Fibroblast of lung (primary cell): ENCODE measurements at places on chromosomes 3 and 15.

- peak; percentile 22 for DNase-seq
These were observed 35.8 kb upstream of the FBN1 start for GRCh38 chr15:48681353-48681752.

GRCh38 chr3:186361246-186361761 lies 730 bp downstream of the DGKG start:
- DNase-seq: no peak

- DNase-seq: no peak
These were observed 21.7 kb downstream of the RARRES1 start for GRCh38 chr3:158710601-158711000.

- no peak for DNase-seq
These were observed 21.8 kb upstream of the EPB42 start for GRCh38 chr15:43242616-43243015.

DNA sequence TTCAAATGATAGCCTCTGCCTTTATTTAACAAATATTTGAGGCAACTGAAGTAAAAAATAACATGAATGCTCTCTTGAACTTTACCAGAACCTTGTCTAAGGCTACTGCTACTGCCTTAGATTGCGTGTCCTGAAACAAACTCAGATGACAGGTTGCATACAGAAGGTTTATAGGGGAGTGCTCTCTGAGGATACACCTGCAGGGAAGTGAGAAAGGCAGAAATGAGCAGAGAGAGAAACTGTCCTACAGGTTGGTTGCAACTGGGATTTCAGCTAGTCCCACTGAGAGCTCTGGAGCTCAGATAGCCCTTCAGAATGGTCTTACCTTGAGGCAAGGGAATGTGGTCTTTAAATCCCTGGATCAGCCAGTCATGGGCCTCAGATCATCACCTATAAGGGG lies 165.5 kb downstream of the IL5RA start:
- DNase-seq: no peak

- DNase-seq: no peak
These were observed 304.5 kb downstream of the OTOL1 start for GRCh38 chr3:161800985-161801559.

- peak; percentile 51 for DNase-seq
These were observed 419.4 kb upstream of the ADAMTS9 start for GRCh38 chr3:65107174-65107573.

- DNase-seq: no peak
These were observed 361.9 kb downstream of the LRTM1 start for GRCh38 chr3:54565956-54566355.

DNA sequence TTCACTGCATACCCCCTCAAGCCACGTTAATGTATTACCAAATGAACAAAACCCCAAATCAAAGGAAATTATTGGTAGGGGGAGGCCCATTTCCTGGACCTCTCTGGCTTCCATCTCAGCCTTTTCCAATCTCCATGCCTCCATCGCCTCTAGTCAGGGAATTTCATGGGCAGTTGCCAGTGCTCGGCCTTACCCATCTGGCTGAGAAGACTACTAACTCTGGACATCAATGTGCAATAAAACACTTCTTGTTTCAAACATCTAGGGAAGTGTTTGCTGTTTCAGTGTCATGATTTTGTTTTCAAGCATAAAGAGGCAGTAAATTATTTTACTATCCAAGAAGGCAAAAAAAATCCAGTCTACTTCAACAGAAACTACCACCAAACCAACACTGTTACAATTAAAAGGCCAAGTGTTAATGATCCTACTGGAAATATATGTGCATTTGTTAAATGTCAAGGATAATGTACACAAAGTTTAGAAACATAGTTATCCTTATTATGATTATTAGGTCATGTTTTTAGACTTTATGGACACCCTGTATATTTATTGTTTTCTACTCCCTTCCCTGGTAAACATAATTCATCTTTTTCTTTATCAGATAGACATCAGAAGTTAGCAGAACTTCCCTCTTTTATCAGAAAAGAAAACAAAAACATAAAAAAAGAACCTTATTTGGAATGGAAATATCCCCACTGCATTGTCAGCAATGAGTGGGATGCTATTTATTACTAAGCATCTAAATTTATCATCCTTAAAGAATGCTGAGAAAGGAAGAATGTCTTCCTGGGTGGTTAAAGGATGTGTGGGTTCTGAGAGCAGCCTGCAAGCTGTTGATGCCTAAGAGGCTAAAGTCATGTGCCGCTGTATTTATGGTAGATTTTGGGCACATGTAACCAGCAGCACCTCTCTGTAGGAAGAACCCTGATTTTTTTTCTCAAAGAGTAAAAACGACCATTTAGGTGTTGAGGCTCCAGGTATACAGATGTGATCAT lies 15.2 kb downstream of the LDHAL6B start:
- DNase-seq: peak; percentile 57

GRCh38 chr15:76433798-76434400 lies 97.3 kb downstream of the ISL2 start:
- DNase-seq: no peak

GRCh38 chr3:167728176-167728575 lies 6.5 kb downstream of the PDCD10 start:
- DNase-seq: peak; percentile 49

- no peak for DNase-seq
These were observed 383.9 kb upstream of the DPH6 start for GRCh38 chr15:35929740-35930444.

DNA sequence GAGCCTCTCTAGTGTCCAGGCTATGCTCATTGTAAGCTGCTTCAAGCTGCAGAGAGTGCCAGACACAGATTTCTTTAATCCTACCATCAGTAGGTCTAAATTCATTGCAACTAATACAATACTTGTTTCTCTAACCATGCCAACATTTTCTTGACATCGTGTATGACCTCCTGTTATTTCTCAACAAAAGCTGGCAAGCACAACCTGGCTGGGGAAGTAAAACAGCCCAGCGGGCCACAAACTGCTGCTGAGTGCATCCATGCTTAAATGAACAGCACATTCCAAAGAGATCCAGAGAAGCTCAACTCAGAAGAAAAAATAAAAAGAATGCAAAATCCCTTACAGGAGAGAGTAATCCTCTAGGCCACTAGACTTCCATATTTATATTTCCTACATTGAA lies 36.5 kb downstream of the GMNC start:
- peak; percentile 52 for DNase-seq

- no peak for DNase-seq
These were observed 34.5 kb downstream of the ZIC4 start for GRCh38 chr3:147371771-147372340.

GRCh38 chr3:101081999-101082398 lies 88.8 kb upstream of the ABI3BP start:
- DNase-seq: peak; percentile 41

DNA sequence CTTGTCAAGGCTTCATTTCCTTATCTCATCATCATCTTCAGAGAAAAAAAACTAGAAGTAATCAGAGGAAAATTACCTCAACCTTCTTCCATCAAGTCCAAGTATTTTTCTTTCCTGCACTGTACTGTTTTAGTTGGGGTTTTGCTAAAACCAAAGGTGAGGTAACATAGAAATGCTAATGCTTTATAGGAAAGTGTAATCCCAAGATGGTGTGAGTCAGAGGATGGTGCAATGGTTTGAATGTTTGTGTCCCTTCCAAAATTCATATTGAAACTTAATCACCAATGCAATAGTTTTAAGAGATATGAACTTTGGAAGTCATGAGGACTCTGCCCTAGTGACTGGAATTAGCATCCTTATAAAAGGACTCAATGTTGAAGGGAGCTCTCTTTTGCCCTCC lies 79.5 kb downstream of the KBTBD8 start:
- peak; percentile 35 for DNase-seq

DNA sequence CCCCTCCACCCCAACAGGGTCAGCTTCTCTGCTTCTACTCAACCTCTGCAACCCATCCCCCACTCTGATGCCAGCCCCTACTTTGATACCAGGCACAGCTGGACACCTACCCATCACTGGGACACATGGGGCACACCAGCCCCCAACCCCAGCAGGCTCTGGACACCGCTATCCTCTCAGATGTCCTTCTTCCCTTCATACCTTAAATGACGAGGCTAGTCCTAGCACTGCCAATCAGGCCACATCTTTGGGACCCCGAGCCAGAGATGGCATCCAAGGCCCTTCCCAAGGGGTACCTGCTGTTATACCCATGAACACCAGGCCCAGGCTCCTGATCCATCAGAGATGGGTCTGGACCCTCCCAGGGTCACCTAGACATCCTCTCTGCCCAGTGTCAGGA lies 10.6 kb downstream of the POC1A start:
- DNase-seq: no peak

DNA sequence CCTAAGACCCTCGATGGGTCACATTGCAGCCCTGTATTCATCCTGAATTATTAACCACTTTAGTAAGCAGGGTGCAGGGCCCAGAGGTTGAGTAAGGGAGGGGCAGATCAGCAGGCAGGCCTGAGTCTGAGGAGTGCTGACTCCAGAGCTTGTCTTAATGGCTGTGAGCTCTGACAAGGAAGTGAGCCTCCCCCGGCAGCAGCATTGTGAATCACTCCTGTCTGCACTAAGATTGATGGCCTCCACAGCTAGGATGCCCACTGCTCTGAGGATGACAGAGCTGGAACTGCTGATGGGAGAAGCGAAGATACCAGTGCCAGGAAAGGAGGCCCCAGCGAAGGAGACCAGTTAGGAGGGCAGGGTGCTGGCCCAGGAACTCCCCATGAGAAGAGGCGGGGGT lies 46.5 kb upstream of the CCDC174 start:
- DNase-seq: peak; percentile 57

- DNase-seq: no peak
These were observed 13.0 kb upstream of the FBLN2 start for GRCh38 chr3:13535905-13536304.

GRCh38 chr15:41935566-41936020 lies 36.8 kb downstream of the EHD4 start:
- DNase-seq: no peak

DNA sequence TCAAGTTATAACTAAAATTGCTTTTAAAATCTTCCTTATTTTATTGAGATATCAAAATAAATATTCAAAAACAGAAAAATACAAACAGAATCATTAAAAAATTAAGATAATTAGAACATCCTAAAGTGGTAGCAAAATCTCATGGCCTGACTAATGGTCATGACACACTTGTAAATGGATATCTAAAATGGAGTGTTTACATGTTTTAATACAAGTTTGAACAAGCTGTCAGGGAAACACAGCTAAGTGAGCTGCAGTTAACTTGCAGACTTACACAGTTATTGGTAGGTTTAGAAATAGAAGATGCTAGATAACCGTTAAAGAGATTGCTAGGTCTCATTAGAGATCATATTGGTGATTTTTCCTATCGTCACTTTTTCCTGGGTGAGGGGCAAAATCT lies 242.3 kb downstream of the LPP start:
- DNase-seq: no peak
